Activated T-cell treated with anti-CD3 and anti-CD28 coated beads, Interleukin-2, amount 50 U/mL, for 4 hours (primary cell): ENCODE measurements at places on chromosomes 4 and X. TPM values are rescaled to one million over a fixed set of nuclear protein-coding genes. Genes with fewer than 3 reads are reported as not detected.

DNA sequence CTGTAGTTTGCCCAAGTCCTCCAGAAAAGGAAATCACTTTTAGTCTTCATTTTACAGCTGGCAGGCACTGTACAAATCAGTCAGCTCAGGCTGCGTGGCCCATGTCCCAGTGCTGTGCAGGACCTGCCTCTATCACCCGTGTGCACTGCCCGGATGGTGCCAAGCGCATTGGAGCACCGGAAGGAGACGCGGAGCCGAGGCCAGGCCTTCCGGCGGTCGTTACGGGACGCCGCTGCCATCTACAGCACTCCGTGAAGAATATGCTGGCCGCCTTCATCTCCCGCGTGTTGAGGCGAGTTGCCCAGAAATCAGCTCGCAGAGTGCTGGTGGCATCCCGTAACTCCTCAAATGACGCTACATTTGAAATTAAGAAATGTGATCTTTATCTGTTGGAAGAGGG is at the start of gene PDHA2:
PDHA2 (plus strand) TSS at position 203 of the 400 bp plus-strand sequence; CDS start at position 261, 58 bp downstream.
- no peak for DNase-seq

- DNase-seq = no peak
Observed at GRCh38 chr4:112379306-112379705, 82.1 kb downstream of the ALPK1 start.

Gene TKTL1
- total RNA-seq = not detected

DNA sequence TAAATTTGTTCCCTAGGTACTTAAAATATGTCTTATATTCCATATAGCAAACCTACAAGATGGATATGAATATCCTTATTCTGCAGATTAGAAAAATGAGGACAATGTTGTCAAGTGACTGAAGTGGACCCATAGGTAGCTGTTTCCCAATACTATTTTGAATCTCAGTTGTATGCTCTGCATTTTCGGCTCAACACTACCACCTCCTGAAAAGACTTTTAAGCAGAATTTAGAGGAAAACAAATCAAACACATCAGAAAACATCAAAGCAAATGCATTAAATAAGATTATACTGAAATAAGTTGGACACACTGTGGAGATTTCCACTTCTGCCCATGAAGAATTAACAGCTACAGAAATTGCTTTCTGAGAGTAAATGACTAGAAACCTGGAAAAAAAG is 488.7 kb downstream of the TRIML1 start:
- no peak for DNase-seq

DNA sequence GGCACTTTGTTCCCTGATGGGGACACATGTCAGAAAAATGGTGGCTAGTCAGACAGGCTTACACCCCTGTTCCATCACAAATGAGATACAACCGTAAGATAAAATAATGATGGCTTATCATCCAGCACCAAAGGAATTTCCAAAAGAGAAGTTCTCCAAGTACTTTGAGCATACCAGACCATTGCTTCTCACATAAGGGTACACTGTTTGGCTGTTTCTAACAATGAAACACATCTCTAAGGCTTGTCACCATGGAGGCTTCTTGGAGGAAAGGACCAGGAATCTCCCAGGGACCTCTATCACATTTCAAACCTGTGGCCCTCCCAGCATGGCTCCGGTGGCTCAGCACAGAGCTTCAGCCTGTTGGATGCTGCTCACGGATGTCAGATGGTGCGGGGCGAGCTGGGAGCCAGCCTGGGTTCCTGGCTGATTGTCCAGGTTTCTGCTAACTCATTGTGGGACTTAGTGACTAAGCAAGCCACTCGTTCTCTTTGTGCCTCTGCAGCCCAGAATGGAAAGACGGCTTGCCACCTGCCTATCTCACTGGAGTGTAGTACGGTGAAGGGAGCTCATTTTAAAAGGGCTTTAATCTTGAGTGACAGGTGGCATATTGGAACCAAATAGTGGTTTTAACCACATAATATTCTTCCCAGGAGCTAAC is 54.5 kb downstream of the FHDC1 start:
- no peak for DNase-seq
